ENCODE measurements at places on chromosomes 7 and 10. TPM values are rescaled to one million over a fixed set of nuclear protein-coding genes. Genes with fewer than 3 reads are reported as not detected.

TSPAN33 gene
- 6.0 TPM for total RNA-seq

ADCY1 gene
- total RNA-seq: 0.07 TPM

DNA sequence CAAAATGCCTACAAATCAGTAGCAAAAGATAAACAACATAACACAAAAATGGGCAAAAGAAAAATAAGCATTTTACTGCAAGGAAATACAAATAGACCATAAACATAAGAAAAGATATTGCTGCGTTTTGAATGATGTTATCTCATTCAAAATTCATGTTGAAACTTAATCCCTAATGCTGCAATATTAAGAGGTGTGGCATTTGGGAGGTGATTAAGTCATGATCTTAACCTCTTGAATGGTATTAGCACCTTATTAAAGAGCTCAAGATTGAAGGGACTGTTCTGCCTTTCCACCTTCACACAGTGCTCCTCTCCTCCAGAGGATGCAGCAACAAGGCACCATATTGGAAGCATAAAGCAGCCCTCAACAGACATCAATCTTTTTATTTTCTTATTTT, 12.4 kb upstream of the TNKS2 start:
- DNase-seq: no peak

GRCh38 chr10:114650266-114650665, 7.8 kb downstream of the ABLIM1 start:
- no peak for DNase-seq

DNA sequence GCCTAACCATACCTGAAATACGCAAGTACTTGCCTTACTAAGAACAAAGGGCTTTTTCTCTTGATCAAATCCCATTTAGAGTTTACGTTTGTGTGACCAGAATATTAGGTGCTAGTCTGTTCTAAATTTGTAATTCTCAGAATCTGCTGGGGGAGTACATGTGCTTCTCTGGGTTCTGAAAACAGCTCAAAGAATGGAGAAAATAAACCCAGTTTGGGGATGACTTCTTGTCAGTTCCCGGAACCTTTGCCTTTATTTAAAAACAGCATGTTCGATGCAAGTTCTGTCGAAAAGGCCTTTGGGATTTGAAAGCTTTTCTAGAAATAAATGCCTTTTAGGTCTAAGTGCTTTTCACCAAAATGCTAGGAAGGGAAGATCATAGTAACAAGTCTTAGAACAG, 147.0 kb downstream of the ARID5B start:
- no peak for DNase-seq

DNA sequence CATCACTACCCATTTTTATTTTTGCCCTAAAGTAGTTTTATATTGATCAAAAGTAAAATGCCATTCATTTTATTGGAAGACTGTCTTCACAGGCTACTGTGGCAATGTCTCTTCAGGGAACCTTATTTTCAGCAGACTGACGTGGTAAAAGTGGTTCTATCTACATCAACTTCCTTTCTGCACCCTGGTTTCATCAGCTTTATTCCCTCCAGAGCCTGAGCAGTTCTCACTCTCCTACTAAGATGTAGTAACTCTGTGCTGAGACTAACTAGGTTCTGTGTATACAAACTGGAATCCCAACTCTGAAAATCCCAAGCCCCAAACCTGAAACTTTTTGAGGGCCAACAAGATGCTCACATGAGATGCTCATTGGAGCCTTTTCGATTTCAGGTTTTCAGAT, 155.3 kb downstream of the SFMBT2 start:
- DNase-seq: no peak

DNA sequence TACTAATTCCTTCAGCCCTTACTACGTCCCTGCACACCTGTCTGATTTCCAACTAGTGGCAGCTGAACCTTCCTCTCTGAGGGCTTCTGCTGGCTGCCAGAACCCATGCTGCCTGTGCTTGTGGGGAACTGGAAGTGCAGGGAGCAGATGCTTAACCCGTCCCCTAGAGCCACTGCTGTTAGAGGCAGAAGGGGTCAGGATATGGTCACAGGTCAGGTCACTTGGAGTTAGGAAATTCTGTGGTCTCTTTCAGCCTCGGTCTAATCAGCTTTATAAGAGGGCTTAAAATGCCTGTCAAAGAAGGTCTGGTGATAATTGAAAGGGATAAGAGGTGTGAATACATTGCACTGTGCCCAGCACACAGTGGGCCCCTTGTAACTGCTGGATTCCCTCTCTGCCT, 82.0 kb downstream of the PLPP4 start:
- no peak for DNase-seq

- no peak for DNase-seq
These were observed 2.6 kb upstream of the TMEM139 start for GRCh38 chr7:143282124-143282523.

Data from T-cell (primary cell).